ENCODE measurements at places on chromosomes 1 and 21. TPM values are rescaled to one million over a fixed set of nuclear protein-coding genes. Genes with fewer than 3 reads are reported as not detected.

PADI2 gene
- not detected for total RNA-seq

CAPN9 gene
- total RNA-seq = not detected

LRRIQ3 gene
- total RNA-seq = 0.12 TPM

ADAMTS5 gene
- total RNA-seq = 4.0 TPM

CSRP1 gene
- total RNA-seq = 648 TPM

PRDM16 gene
- 0.66 TPM for total RNA-seq

TSPEAR gene
- not detected for total RNA-seq

RHBG gene
- not detected for total RNA-seq

NUDT4B gene
- 11.2 TPM for total RNA-seq

FMO1 gene
- total RNA-seq = 0.37 TPM

GRHL3 gene
- not detected for total RNA-seq

BRDT gene
- not detected for total RNA-seq

PDZK1IP1 gene
- total RNA-seq = not detected

SYNJ1 gene
- total RNA-seq = 5.9 TPM

LIPI gene
- total RNA-seq = not detected
